ENCODE measurements at places on chromosomes 6 and 20.

GRCh38 chr6:85412911-85413430 is 36.9 kb upstream of the NT5E start:
- DNase-seq, result no peak

GRCh38 chr6:159541296-159541695 is 151.7 kb downstream of the SOD2 start:
- DNase-seq, result no peak

DNA sequence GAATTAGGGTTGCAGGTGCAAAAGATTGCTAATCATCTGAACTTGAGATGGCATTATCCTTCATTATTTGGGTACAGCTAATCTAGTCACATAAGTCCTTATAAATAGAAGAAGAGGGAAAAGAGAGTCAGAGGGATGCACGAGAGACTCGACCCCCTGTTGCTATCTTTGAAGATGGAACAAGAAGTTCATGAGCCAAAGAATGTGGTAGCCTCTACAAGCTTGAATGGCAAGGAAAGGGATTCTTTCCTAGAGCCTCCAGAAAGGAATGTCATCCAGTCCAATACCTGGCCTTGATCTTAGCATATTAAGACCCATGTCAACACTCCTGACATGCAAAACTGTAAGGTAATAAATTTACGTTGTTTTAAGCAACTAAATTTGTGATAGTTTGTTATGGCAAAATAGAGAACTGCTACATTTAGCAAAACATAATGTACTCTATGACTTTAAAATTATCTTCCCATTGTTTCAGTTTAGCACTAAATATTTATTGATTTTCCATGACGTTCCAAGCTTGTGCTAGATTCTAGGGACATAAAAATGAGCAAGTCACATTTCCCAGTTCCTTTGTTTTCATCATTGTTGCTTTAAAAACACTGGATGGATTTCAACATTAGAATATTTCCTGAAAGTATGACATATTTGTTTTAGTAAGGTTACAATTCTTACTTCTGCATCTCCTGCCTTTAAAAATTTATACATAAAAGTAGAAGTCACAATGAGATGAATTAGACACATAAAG is 12.7 kb downstream of the MANEA start:
- no peak for DNase-seq

GRCh38 chr6:53326372-53327016 is 22.3 kb downstream of the ELOVL5 start:
- no peak for DNase-seq

DNA sequence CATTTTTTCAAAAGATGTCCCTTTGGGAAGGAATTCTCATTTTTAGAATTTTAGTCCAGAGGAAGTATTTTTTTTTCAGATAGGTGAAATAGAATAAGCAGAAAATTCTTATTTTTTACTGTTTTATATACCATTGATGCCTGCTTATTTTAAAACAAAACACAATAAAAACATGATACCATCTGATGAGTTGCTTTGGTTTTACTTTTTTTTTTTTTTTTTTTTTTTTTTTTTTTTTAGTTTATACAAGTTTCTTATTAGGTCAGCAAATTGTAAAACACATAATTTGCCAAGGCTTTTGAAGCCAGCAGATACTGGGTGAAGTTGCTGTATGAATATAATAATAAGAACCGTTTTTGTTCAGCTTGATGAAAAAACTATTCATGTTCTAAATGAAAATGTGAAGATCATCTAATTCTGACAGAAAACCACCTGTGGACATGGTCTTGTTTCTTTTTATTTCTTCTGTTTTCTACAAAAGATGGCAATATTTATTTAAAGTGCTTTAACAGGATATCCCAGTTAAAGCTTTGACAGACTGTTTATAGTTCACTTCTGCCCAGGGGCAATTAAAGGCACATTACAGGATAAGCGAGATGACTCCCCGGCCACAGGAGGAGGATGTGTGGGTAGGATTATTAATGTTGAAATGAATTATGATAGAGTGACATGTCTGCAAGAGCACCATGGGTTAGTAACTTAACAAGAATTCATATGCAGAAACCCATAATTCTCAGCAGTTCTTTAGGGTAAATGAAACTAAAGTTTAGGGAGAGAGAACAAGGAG is 31.1 kb downstream of the MYB start:
- DNase-seq, result no peak
